NCI-H526 treated with DMSO at 0.1 percent for 48 hours (cell line): ENCODE measurements at places on chromosomes 7 and 10.

DNA sequence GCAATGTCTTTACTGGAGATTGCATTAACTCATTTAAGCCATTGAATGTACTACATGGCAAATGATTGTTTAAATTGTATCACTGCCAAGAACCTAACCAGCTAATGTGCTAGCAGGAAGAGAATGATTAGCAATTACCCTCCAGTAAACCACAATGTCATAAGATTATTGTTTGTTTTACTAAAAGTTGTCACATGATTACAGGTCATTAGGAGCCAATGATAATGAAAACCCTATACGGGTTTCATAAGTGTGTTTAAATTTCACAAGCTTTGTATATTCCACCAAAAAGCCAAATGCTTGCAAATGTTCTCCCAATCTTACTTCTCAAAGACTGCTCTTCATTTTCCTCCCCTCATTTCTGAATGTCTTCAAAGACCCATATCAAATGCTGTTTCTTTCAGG is 76.5 kb upstream of the PPP1R3C start:
- no peak for DNase-seq

- DNase-seq, result no peak
These were observed 11.5 kb downstream of the EGFR start for GRCh38 chr7:55030314-55030713.

DNA sequence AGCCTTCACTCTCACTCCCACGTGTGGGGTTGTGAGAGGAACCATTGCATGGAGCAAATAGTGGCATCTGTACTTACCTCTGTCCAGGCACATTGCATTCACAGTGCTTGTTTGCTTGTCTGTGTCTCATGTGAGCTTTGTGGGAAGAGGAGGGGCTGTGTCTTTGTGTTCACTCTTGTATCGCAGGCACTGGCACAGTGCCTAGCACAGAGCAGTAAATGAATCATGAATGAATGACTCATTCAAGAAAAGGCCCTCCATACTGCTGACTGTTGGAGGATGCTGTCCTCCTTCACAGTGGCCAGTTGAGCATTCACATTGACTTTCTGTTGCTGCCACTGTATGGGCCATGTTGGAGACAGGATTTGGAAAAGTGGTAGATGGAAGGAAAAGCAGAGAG is 125.3 kb downstream of the SORCS3 start:
- DNase-seq, result no peak

DNA sequence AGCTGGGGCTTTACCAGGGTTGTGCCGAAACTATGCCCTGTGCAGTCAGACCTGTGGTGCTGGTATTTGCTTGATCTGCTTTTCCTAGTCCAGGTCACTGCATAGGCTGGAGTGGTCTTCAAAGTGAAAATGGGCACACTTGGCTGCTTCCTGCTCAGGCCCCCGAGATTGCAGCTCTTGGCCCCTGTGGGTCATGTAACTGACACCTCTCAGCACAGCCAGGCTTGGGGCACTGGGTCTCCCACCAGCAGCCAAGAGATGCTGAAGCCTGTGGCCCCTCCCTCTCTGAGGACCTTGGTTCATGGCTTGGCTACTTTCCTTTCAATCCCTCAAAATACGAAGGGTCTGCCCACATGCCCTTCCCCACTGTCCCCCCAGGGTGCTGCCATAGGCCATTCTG is 33.7 kb downstream of the PDIA4 start:
- no peak for DNase-seq

DNA sequence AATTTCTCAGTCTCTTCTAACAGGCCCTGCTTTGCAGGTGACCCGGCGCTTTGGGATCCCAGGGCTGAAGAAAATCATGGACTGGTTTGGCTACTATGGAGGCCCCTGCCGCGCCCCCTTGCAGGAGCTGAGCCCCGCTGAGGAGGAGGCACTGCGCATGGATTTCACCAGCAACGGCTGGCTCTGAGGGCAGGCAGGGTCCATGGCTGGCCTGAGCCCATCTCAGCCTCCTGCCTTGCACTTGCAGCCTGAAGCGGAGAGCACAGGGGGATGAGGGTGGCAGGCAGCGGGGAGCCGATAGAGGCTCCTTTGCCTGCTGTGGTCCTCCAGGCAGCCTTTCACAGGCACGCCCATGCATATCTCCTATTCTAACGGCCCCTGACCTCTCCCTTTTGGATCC is 21.8 kb downstream of the MORN4 start:
- DNase-seq, result no peak

- DNase-seq, result no peak
These were observed 117.9 kb downstream of the KMT2E start for GRCh38 chr7:105131890-105132289.

GRCh38 chr7:102418592-102418991 is 14.8 kb upstream of the ORAI2 start:
- DNase-seq, result no peak

DNA sequence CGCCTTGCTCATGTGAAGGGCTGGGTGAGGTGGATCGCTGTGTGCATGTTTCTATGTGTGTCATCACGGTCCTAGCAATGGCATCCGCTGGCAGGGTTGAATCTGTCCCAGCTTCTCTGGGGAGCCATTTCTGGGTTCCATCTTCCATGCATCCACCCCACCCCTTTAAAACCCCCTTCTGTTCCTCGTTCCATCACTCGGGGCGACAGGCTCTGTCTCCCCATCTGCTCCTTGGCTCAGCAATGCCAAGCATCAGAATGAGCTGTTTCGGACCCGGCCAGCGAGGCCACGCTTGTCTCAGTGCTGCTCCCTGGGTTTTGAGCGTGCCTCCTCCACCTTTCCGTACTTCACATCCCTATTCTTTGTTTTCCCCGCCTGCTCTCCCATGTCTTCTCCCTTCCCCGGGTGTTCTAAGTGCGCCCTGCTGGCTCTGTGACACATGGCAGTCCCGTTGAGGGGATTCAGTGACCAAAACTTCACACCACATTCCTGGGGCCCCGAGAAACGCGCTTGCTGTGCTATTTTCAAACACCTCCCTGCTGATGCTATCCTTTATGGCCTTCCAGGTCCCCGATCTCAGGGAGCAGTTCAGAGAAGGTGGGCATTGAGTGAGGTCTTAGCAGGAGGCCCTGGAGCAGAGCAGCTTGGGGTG is 554.1 kb upstream of the FOXK1 start:
- no peak for DNase-seq

GRCh38 chr7:70040970-70041766 is 442.9 kb downstream of the AUTS2 start:
- DNase-seq, result peak; percentile 16

DNA sequence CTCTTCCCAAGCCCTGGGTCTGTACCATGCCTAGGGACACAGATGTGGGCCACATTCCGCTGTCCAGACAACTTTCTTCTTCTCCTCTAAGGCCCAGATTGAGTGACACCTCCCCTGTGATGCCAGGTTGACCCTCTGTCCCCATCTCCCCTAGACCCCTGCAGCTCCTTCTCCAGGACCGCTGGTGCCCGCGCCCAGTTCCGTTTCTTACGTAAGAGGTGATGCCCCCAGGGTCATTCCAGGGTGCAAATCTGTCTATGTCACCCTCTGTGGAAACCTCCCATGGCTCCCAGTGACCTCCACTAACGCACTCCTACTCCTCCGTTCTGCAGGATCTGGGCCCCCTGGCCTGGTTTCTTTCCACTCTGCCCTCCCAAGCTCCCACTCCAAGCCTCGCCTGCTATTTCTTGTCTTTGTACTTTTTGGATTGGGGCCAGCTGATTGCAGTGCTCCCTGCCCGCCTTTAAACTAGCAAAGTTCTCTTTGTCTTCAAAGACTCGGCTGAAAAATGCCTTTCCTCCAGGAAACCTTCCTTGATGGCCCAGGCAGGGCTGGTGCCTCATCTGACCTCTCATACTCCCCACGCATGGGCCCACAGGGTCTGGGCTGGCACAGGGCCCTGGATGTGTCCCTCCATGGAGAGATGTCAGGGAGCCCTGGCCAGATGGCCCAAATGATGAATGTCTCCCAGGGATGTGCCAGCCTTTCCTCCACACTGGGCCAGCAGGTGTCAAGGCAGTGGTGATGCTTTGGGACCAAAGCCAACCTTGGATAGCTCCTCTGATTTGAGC is 21.3 kb upstream of the ELN start:
- DNase-seq, result no peak

DNA sequence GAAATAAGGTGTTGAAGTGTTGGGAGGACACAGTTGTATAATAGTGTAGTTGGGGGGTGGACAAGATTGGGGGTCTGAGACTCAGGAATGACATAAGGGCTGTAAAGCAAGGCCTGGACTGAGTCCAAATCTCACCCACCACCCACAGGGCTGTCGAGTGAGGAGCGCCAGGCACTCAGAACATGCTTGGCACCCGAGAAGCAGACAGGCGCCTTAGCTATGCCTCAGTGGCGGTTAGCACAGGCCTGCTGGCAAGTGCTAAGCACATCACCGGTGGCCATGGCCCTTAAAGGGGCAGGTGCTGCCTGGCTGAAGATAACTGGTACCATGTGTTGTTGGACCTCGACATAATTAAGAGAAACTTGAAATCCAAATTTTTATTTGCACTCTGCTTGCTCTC is 90.7 kb downstream of the COL13A1 start:
- DNase-seq, result no peak
